ENCODE measurements at places on chromosomes 3 and 15.
A peak's percentile ranks its signal among the peaks of the same experiment; 100 is the strongest.

GRCh38 chr15:54250326-54250725 is 272.1 kb downstream of the UNC13C start:
- DNase-seq = no peak

DNA sequence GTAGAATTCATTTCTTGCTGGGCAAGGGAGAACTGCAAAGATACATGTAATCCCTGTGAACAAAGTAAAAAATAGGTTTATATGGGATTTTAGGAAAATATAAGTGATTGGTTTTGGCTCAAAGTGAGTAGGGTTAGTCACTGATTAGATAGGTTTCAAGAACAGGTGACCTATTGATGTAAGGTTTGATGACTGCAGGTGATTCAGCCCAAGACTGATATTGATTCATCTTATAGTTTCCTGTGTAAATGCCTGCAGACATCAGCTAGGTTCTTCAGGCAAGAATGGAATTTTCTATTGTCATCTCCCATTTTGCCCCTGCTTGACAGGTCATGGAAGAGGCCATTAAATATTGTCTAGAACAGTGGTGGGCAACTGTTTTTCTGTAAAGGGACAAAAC is 23.9 kb upstream of the ARID3B start:
- no peak for DNase-seq

DNA sequence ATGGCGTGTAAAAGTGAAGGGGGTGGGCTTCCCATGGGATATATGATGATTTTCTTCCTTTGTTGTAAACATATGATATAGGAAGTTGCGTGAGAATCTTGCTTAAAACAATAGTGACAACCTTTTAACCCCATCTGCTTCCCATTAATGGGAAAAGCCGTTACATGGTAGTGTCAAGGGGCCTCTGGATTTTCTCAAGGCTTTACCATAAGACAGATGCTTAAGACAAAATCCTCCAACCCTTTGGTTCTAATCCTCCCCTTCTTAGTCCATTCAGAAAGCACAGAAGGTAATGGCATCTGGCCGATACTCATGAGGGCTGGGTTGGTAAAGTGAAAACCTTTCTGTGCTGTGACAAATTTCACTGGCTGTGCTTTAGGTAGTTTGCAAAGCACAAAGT is 25.0 kb downstream of the DPH3 start:
- no peak for DNase-seq

GRCh38 chr3:12097971-12098370 is 60.7 kb downstream of the TIMP4 start:
- DNase-seq = no peak

DNA sequence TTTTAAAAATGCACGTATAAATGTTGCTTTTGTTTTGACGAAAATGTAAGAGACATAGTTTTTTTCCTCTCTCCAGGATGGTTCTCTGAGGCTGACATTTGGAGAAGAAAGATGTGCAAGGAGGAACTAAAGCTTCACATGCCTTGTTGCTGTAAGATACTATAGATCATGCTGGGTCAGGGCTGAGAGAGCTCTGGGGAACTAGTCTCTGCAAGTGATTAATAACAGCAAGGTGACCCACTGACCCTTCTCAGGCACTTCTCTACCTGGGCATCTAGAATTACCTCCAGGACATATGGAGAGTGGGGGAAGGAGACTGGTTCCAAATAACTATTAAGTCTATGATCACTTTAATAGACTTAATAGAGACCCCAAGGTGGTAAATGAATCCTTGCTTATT is 246.0 kb downstream of the KBTBD8 start:
- DNase-seq = peak; percentile 33

DNA sequence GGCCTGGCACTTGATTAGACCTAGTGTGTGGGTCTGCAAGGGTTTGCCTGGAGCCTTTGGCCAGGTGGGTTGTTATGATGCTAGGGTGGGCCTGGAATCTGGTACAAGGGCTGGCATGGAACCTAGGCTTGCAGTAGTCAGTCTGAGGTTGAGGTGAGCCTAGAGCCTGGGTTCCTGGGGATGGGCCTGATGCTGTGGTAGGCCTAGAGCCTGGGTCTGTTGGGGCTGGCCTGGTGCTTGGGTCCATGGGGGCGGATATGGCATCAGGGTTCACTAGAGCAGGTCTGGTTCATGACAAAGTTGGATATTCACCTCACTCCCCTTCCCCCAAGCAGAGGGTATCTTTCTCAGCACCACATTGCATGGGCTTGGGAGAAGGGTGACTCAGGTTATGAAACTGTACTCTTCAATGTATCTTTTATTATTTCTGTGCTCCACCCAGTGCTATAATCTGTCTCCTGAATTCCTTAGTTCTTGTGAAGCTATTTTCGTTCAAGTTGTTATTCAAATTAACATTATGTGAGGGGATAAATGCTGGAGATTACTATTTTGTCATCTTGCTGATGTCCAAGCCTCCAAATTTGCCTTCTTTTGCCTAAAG is 274.4 kb downstream of the NFKBIZ start:
- DNase-seq = no peak

DNA sequence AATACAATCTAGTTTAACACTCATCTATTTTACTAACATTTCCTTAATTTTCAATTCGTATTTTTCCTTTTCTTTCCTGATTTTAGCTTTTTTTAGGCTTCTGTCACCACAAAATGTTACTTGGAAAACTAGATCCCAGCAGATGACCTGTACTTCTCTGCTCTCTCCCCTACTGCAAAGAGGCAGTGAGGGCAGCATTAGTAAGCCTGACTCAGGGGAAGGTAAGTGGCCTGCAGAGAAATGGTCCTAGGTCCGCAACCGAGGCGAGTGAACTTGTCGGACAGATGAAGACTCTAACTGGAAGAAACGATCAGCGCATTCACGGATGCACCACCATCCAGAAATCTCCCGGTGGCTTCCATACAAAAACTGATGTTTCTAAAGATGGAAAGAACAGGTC is 20.4 kb downstream of the TMEM43 start:
- no peak for DNase-seq

GRCh38 chr15:54810496-54810895 is 386.2 kb downstream of the RSL24D1 start:
- DNase-seq = no peak

DNA sequence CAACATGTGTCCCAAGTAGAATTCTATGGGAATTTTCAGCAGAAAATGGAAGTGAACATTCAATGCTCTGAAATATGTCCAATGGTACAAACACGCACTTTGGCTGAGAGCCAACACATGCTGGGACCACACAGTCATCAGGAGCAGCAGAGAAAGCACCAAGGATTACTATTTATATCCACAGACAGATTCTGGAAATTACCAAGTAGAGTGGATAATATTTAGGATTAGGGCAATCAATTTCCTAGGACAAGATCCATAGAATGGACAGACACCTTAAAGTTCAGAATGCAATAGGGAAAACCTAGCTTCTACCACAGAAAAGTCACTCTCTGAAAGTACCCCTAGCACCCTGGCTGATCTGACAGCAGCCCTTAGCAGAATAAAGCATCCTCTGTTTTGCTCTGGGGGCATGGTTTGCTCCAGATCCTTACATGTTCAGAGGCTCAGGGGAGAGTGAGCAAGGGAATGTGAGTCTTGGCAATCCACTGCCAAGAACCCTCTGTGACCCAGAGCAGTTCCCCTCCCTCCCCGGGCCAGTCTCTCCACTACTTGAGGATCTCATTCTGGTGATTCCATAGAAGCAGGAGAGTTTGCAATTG is 206.0 kb upstream of the WNT5A start:
- no peak for DNase-seq

- no peak for DNase-seq
These were observed 36.0 kb upstream of the LEKR1 start for GRCh38 chr3:156790156-156790555.

GRCh38 chr3:100423611-100424010 is 22.3 kb downstream of the LNP1 start:
- no peak for DNase-seq

GRCh38 chr3:45272828-45273470 is 46.9 kb upstream of the TMEM158 start:
- DNase-seq = no peak

DNA sequence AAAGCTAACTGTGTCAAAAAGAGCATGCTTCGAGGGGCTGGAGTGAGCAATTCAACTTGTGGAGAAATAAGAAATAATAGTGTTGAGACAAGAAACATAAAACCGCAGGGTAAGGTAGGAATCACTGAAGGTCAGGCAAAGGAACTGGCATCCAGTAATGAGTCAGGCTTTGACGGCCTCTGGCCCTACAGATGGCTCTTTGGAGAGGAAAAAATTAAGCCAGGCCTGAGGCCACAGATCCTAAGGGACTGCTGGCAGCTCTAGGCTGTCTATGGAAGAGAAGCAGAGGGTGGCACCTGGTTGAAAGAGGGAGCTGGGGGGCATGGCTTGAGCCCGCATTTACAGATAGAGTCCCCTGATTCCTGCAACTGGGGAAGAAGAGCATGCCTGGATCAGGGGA is 28.6 kb upstream of the ZSCAN2 start:
- DNase-seq = no peak

DNA sequence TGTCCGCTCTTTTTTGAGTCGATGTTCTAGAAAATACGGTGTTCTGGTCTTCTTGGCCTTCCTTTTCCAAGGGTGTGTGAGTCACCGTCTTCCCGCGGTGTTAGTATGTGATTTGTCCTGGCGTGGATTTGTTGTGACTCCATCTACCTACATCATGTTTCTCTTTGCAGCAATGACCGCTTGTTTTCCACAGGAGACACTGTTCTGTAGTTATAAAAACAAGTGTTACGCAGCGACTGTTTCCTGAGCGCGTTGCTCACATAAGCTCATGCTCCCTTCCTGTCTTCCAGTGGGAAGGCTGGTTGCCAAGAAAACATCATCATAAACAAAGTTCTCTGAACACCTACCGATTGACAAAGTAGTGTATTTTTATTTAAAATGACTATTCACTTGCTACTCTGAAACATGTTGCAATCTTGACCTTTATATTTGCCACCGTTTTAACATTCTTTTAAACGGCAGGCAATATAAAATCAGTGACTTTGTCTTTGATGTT is 19.0 kb downstream of the USP13 start:
- no peak for DNase-seq

DNA sequence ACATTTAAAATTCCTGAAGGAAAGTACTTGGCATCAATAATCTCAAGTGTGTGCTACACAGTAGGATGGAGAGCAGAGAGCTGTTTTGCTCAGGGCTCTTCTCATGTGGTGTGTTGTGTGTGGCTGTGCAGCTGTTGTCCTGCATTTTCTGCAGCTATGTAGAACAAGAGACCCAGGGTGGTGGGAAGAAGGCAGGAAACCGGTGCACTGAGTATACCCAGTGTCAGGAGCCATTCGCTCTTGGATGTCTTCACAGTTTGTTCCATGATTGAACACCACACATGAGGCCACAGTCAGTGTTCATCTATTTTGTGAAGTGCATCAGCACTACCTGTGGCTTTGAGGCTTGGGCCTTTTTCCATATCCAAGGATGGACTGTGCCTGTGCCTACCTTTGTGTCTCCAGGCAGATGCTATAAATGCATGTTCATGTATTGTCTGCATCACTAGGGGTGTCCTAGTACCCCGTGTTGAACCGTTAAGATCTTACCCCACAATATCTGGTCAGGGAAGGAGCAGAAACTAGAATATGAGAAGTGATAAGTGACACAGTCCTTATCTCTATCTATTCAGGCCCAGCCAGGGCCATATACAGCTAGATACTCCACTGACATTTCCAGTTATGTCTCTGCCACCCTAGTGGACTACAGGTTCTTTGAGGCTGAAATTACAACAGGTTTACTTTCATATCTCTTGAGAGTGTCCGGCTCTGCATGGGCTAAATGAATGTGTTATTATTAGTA is 194.3 kb downstream of the NR2F2 start:
- no peak for DNase-seq

DNA sequence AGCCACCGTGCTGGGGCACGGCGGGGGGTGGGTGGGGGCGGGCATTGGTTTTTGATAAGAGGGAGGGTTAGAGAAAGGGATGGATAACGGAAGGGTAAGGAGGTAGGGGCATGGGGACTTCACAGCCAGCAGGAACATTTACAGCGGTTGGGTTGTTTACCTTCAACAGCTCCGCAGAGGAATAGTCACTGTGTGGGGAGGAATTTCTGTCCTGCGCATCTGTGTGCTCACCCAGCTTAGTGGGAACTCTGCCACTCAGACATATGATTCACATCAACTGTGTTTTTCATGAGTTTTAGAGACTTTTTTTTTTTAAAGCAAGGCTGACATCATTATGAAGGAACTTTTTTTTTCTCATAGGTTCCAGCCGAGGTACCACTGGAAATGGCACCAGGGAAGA is 19.6 kb downstream of the CHRD start:
- DNase-seq = no peak

- DNase-seq = peak; percentile 29
These were observed 8.5 kb downstream of the ITPKA start for GRCh38 chr15:41501931-41502794.

DNA sequence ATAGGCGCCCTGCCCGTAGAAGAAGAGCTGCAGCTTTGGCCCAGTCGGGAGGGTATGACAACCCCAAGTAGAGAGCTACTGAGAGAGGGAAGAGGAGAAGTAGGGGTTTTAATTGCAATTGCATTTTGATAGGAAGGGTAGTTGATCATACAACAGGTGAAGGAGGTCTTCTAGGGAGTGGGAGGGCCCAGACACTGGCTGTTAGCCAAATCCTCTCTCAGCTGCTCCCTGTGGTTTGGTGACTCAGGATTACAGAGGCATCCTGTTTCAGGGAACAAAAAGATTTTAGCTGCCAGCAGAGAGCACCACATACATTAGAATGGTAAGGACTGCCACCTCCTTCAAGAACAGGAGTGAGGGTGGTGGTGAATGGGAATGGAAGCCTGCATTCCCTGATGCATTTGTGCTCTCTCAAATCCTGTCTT is 408.9 kb upstream of the THBS1 start:
- peak; percentile 20 for DNase-seq

GRCh38 chr3:29537889-29538609 is 257.2 kb downstream of the RBMS3 start:
- no peak for DNase-seq

- DNase-seq = no peak
These were observed 43.4 kb downstream of the HCN4 start for GRCh38 chr15:73325191-73325861.

DNA sequence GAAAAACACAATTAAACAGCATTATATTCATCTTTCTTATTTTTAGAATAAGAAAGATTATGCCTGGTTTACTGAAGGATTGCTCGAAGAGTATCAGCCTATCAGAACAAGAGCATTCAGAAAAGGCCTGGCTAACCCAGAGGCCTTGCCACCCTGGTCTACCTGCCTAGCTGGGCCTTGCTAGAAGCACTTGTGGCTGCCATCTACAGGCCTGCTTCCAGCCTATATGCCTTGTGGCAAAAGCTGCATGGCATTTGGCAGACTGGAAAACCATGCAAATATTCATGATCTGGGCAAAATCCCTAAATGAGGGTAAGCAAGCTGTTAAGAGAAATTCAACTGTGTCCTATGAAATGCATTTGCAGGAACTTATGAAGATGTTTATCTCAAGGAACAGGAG is 9.3 kb upstream of the ATP13A4 start:
- no peak for DNase-seq

- no peak for DNase-seq
These were observed 1.0 kb downstream of the P3H2 start for GRCh38 chr3:190119461-190120268.

GRCh38 chr3:141881702-141882101 is 5.3 kb downstream of the ATP1B3 start:
- no peak for DNase-seq

GRCh38 chr3:191740712-191741111 is 279.7 kb downstream of the PYDC2 start:
- no peak for DNase-seq

- no peak for DNase-seq
These were observed 18.8 kb downstream of the ARHGEF3 start for GRCh38 chr3:56782906-56783305.

GRCh38 chr3:13213490-13213889 is 140.3 kb upstream of the IQSEC1 start:
- no peak for DNase-seq

- no peak for DNase-seq
These were observed 10.6 kb downstream of the SRGAP3 start for GRCh38 chr3:9238721-9239295.

- no peak for DNase-seq
These were observed 22.8 kb downstream of the LDHAL6B start for GRCh38 chr15:59229453-59229852.
